ENCODE measurements at places on chromosomes 7 and 10.
A peak's percentile ranks its signal among the peaks of the same experiment; 100 is the strongest.

- DNase-seq = no peak
These were observed 456.2 kb downstream of the REEP3 start for GRCh38 chr10:63977329-63977923.

- no peak for DNase-seq
These were observed 131.7 kb upstream of the PRSS58 start for GRCh38 chr7:142389544-142389943.

DNA sequence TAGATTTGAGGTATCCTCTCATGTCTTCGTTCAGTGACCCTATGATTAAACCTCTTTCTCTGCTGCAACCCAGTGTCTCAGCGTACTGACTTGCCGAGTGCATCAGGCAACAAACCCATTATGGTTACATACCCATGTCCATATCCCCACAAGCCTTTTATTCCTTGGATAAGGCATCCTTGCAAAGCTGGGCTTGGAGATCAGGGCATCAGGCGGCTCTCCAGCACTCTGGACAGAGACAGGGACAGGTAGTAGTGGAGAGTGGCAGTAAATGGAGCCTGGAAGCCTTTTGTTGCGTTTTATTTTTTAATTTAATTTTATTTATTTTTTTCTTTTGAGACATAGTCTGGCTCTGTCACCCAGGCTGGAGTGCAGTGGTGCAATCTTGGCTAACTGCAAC is 32.0 kb upstream of the NPFFR1 start:
- DNase-seq = no peak

DNA sequence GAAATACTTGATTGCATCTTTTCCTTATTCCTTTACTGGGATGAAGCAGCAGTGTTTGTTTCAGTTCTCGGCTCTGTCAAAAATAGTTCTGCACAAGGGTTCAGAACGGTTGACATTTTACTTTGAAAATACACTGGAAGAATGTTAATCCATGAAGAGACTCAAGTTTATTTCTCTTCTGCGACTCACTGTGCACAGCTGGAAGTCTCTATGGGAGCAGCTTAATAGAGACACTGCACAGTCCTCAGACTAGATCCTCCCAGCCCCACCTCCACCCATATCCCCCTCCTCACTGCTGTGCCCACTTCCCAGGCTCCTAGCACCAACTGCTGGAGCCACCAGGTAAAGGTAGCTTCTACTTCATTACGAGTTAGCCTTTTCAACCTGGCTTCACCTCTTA is 517.8 kb downstream of the GRID1 start:
- DNase-seq = no peak

- no peak for DNase-seq
These were observed 216.6 kb upstream of the SH2B2 start for GRCh38 chr7:102069931-102070629.

DNA sequence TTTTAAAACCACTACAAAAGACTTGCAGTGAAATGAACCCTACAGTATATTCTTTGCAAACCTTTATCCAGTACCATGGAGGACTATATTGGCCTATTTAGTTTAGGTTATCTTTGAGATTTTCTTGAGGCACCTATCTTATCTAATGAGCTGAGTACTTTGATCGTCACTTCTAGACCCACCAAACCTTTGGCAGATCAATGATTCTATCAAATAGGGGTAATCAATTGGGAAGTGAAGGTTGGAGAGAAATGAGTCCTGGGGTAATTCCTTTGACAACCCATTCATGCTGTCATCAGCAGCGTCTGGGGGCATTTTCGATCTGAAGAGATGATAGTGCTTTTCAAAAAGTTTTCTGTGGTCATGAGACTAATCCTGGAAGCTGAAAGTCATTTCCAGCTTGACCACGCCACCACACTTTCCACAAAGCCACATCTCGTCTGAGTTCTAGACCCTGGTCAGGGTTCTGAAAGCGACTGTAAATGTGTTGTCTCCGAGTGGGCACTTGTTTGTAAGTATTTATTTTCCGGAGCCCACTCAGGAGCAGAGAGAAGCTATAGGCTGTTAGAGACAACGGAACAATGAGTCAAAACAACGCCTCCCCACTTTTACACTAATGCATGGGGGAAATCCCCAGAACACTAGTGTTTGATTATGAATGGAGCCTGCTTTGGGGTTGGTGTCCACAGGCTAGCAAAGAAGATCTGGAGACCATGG is 4.8 kb downstream of the EGR2 start:
- no peak for DNase-seq

- DNase-seq = no peak
These were observed 62.5 kb upstream of the CHST15 start for GRCh38 chr10:124155781-124156435.

DNA sequence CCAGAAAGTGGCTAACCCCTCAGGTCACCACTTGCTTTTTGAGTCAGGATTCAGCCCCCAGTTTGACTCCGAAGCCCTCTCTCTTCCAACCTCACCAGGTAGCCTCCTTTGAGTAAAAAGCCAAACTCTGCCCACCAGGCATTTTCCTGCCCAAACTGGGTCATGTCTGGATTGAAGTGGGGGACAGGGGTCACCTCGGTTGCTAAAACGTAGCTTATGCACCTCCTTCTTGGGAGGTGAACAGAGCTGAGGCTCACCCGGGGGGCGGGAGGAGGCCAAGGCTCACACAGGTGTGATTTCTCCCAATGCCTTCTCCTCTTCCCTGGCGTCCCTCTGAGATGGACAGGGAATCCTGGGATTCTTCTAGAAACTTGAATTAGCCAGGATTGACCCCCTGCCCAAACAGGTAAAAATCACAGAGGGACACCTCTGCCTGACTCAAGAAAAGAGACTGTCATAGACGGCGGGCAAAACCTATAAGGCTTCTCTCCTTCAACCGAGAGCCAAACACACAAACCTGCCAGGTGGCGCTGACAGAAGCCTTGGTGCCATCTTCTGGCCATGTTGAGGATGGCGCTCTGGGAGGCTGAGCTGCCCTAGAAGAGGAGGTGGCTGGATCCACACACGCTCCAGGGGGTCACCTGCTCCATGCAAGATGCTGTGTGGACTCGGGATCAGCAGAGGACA is 51.6 kb downstream of the PRLHR start:
- DNase-seq = peak; percentile 33

GRCh38 chr7:135207406-135208101 is 3.8 kb downstream of the WDR91 start:
- no peak for DNase-seq

DNA sequence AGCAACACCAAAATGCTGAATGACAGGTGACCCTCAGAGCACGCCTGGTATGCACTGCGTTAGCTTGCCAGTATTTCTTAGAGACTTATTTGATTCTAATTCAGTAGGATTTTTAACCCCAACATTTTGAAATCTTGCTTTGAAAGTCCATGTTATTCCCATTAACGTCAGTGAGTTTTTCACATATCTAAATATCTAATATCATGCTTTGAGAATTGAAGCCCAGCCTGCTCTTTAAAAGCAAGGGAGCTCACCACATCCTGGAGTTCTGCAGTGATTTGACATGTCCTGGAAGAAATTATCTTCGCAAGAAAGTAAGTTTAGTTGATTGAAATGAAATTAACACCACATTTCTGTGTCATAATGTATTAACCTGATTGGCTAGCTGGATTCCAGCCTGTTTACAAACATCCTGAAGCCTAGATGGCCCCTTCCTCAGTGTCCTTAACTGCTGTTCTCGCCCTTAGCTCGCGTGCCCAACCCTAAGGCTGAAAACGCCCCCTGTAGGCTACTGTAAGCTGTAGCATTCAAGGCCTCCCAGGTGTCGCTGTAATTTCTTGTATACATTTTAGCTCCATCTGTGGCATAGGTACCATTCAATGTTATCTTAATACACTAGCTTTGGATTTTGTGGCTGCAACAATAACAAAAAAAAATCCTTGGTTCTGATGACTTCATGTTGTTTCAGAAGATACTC is 191.5 kb downstream of the MGMT start:
- no peak for DNase-seq

GRCh38 chr7:69047151-69047754 is 551.0 kb upstream of the AUTS2 start:
- DNase-seq = no peak

DNA sequence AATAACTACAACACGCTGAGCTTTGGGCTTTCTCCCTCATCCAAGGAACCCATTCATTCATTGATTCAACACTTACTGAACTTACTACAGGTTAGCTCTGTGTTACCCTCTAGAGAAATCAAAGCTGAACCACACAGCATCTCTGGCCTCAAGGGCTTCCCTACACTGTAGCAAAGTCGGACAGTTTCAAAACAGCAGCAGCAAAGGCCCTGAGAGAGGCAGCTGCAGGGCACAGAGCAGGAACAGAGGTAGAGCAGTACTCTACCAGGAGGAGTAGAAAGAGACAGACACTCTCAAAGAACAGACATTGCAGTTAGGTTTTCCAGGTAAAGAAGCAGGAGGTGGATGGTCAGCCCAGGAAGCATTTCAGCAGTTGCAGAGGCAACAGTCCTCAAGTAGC is 16.1 kb downstream of the DOCK4 start:
- DNase-seq = no peak

- DNase-seq = no peak
These were observed 1.7 kb upstream of the NKX6-2 start for GRCh38 chr10:132787495-132788179.
